Body of pancreas (tissue), 4 donors: ENCODE measurements at places on chromosomes 11 and 22.

- no peak overlapping the region for H3K27ac ChIP-seq
- no peak for DNase-seq
- peaks cover 45% of the 10 kb centered on the region for H3K4me1 ChIP-seq
- H3K27me3 ChIP-seq, result no peaks in the 10 kb centered on the region
- no peak overlapping the region for H3K4me3 ChIP-seq
Observed at GRCh38 chr11:126344141-126345080, 11.1 kb upstream of the ST3GAL4 start.

DNA sequence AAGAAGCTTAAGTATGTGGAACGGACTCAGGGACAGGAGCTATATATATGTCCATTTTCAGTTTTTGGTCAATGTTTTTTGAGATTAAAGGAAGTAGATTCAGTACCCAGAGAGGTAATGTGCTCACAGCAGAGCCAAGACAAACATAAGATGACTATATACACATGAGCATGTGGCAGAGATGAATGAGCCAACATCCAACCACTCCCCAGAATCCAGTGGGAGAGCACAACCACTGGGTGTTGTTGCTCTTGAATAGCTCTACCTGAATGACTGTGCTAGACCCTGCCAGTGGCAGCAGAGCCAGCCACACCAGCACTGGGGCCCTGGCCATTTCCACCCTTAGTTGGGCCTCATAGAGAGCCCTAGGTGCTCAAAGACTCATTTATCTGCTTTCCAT is 10.7 kb upstream of the SYTL2 start:
- H3K4me3 ChIP-seq, result no peak overlapping the region
- H3K36me3 ChIP-seq, result no peaks in the 10 kb centered on the region
- no peaks in the 10 kb centered on the region for H3K27me3 ChIP-seq

GRCh38 chr11:125842321-125842948 is 9.3 kb downstream of the PATE4 start:
- H3K36me3 ChIP-seq, result no peaks in the 10 kb centered on the region
- H3K27me3 ChIP-seq, result no peaks in the 10 kb centered on the region
- H3K27ac ChIP-seq, result no peak overlapping the region
- H3K4me3 ChIP-seq, result no peak overlapping the region
- no peak for DNase-seq
- no peaks in the 10 kb centered on the region for H3K4me1 ChIP-seq

GRCh38 chr22:42991010-42991651 is 23.8 kb downstream of the PACSIN2 start:
- H3K4me1 ChIP-seq, result peaks cover 85% of the 10 kb centered on the region
- no peak overlapping the region for H3K4me3 ChIP-seq
- no peaks in the 10 kb centered on the region for H3K27me3 ChIP-seq
- peak overlapping the region; percentile 94 for H3K27ac ChIP-seq
- no peaks in the 10 kb centered on the region for H3K36me3 ChIP-seq
- DNase-seq, result peak; percentile 69

- no peaks in the 10 kb centered on the region for H3K36me3 ChIP-seq
- H3K27me3 ChIP-seq, result no peaks in the 10 kb centered on the region
- no peak overlapping the region for H3K4me3 ChIP-seq
- no peak for DNase-seq
Observed at GRCh38 chr11:68497761-68498160, 37.2 kb downstream of the PPP6R3 start.

- no peak for DNase-seq
- H3K4me1 ChIP-seq, result no peaks in the 10 kb centered on the region
- H3K27me3 ChIP-seq, result no peaks in the 10 kb centered on the region
- no peak overlapping the region for H3K4me3 ChIP-seq
- H3K36me3 ChIP-seq, result no peaks in the 10 kb centered on the region
Observed at GRCh38 chr11:26688701-26689100, 33.2 kb downstream of the SLC5A12 start.

GRCh38 chr22:26482161-26482560 is 1.4 kb downstream of the HPS4 start:
- H3K4me3 ChIP-seq, result no peak overlapping the region
- no peaks in the 10 kb centered on the region for H3K27me3 ChIP-seq
- no peak for DNase-seq
- peaks cover 65% of the 10 kb centered on the region for H3K4me1 ChIP-seq
- H3K36me3 ChIP-seq, result no peaks in the 10 kb centered on the region
- no peak overlapping the region for H3K27ac ChIP-seq

- H3K36me3 ChIP-seq, result no peaks in the 10 kb centered on the region
- peaks cover 14% of the 10 kb centered on the region for H3K4me1 ChIP-seq
- no peaks in the 10 kb centered on the region for H3K27me3 ChIP-seq
- DNase-seq, result no peak
Observed at GRCh38 chr11:95702526-95702925, 87.1 kb downstream of the FAM76B start.

DNA sequence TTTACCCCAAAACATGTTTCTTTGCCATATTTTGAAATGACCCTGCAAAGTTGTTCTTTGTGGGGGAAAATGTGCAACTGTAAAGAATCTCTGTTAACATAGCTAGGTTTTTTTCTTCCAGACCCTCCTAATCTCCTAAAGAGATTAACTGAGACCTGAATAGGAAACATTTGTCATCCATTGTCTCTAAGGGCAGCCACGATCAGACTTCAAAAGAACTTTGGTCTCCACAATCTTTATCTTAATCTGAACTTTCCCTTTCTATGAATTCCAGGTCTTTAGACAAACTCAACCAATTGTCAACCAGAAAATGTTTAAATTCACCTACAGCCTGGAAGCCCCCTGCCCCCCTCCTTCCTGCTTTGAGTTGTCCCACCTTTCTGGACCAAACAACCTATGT is 4.6 kb upstream of the LGALS12 start:
- no peak overlapping the region for H3K4me3 ChIP-seq
- no peaks in the 10 kb centered on the region for H3K27me3 ChIP-seq
- H3K27ac ChIP-seq, result no peak overlapping the region
- no peaks in the 10 kb centered on the region for H3K36me3 ChIP-seq

DNA sequence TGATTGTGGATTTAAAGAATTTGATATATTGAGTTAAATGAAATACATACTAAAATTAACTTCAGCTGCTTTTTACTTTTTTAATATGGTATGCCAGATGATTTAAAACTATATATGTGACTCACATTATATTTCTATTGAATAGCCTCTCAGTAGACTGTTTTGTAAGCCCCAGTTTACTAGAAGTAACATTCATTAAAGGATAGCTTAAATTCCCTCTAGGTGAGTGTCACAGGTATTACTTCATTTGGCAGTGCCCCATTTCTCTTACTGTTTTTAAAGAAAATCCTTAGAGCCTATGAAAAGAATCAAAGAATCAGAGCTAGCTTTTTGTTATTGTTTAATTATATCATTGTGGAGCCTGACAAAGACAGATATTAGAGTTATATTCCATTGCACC is 48.6 kb downstream of the ZC3H12C start:
- no peak for DNase-seq
- H3K4me1 ChIP-seq, result no peaks in the 10 kb centered on the region
- no peaks in the 10 kb centered on the region for H3K36me3 ChIP-seq
- H3K4me3 ChIP-seq, result no peak overlapping the region
- H3K27ac ChIP-seq, result no peak overlapping the region

- no peaks in the 10 kb centered on the region for H3K36me3 ChIP-seq
- peak overlapping the region; percentile 42 for H3K27ac ChIP-seq
- H3K27me3 ChIP-seq, result no peaks in the 10 kb centered on the region
- H3K4me3 ChIP-seq, result no peak overlapping the region
- DNase-seq, result no peak
Observed at GRCh38 chr11:17812865-17813187, 78.2 kb downstream of the KCNC1 start.

GRCh38 chr11:8834379-8834778 is 76.6 kb upstream of the AKIP1 start:
- no peak for DNase-seq
- no peak overlapping the region for H3K27ac ChIP-seq
- no peaks in the 10 kb centered on the region for H3K36me3 ChIP-seq
- no peaks in the 10 kb centered on the region for H3K27me3 ChIP-seq
- no peak overlapping the region for H3K4me3 ChIP-seq
- peaks cover 7% of the 10 kb centered on the region for H3K4me1 ChIP-seq

DNA sequence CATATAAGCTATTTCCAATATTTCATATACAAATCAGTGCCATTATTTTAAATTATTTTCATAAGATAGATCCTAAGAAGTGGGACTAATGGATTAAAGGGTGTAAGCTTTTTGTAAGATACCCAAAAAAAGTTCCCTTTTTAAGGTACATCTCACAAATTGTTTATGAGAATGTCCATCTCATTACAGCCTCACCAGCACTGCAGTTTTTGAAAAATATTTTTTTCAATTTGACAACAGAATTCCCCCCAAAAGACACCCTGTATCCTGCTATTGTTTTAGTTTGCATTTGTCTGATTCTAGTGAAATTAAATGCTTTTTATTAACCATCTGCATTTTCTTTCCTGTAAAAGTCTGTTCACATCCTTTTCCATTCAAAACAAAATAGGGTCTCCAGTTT is 69.0 kb downstream of the TIMP3 start:
- H3K36me3 ChIP-seq, result no peaks in the 10 kb centered on the region
- no peaks in the 10 kb centered on the region for H3K4me1 ChIP-seq
- no peak overlapping the region for H3K27ac ChIP-seq
- H3K27me3 ChIP-seq, result no peaks in the 10 kb centered on the region

GRCh38 chr11:126718276-126718675 is 282.3 kb downstream of the KIRREL3 start:
- DNase-seq, result no peak
- no peaks in the 10 kb centered on the region for H3K36me3 ChIP-seq
- H3K27me3 ChIP-seq, result no peaks in the 10 kb centered on the region
- H3K4me3 ChIP-seq, result no peak overlapping the region

DNA sequence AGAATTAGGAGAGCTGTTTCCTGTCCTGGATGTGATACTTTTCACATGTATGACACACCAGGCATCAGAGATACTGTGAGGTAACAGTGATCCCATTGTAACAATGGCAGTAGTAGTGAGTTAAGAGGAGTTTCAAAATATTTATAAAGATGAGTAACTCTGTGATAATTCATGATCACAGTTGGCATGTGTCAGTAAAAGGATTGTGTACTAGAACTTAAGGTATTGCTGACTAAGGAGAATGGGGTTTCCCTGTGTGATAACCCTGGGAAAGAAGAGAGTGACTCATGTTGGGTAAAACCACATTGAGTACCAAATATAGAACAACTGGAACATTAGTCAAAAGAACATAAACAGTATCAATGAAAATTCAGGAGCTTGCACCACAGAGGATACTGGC is 22.9 kb upstream of the SLC5A1 start:
- H3K4me1 ChIP-seq, result no peaks in the 10 kb centered on the region
- H3K27me3 ChIP-seq, result no peaks in the 10 kb centered on the region
- no peaks in the 10 kb centered on the region for H3K36me3 ChIP-seq
- DNase-seq, result no peak
- no peak overlapping the region for H3K27ac ChIP-seq

DNA sequence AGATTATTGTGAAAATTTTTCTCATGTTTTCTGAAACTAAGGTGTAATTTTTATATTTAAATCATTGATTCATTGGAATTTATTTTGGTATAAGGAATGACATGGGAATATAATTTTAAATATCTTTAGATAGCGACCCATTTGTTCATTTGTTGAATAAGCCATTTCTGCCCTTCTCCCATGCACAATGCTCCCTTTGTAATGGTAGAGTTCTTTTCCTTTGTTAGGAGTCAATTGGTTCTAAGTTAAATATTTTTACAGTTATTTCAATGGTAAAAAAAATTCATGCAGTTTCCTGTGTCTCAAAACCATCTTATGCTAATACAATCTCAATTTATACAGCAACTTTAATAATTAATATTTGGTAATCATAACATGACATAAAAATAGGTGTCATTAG is 218.8 kb upstream of the C11orf87 start:
- H3K4me3 ChIP-seq, result no peak overlapping the region
- H3K36me3 ChIP-seq, result no peaks in the 10 kb centered on the region
- H3K27ac ChIP-seq, result no peak overlapping the region
- DNase-seq, result no peak
- H3K4me1 ChIP-seq, result no peaks in the 10 kb centered on the region
- H3K27me3 ChIP-seq, result no peaks in the 10 kb centered on the region

- no peak overlapping the region for H3K4me3 ChIP-seq
- H3K4me1 ChIP-seq, result no peaks in the 10 kb centered on the region
- H3K27ac ChIP-seq, result no peak overlapping the region
- no peaks in the 10 kb centered on the region for H3K27me3 ChIP-seq
Observed at GRCh38 chr11:26087120-26087935, 244.6 kb upstream of the ANO3 start.

DNA sequence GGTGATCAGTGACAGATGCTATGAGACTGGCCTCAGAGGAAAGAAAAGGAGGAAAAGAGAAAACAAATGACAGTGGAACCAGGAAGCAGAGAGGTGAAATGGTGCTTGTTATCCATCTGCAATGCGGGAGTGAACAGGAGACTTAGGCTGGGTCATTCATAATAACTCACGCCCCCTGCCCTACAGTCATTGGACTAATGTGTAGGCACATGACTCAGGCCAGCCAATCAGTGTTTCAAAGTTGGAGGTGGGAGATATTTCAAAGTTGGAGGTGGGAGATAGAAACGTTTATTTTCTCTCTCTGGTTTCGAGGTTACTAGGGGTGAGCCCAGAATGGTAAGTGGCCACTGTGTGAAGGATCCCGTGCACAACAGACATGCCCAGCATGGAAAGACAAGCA is 30.3 kb downstream of the SLC22A6 start:
- no peaks in the 10 kb centered on the region for H3K4me1 ChIP-seq
- H3K27ac ChIP-seq, result no peak overlapping the region
- DNase-seq, result no peak
- H3K4me3 ChIP-seq, result no peak overlapping the region

GRCh38 chr22:35425971-35426800 is 26.2 kb downstream of the MCM5 start:
- no peak overlapping the region for H3K4me3 ChIP-seq
- DNase-seq, result no peak
- H3K27me3 ChIP-seq, result no peaks in the 10 kb centered on the region
- no peaks in the 10 kb centered on the region for H3K36me3 ChIP-seq

DNA sequence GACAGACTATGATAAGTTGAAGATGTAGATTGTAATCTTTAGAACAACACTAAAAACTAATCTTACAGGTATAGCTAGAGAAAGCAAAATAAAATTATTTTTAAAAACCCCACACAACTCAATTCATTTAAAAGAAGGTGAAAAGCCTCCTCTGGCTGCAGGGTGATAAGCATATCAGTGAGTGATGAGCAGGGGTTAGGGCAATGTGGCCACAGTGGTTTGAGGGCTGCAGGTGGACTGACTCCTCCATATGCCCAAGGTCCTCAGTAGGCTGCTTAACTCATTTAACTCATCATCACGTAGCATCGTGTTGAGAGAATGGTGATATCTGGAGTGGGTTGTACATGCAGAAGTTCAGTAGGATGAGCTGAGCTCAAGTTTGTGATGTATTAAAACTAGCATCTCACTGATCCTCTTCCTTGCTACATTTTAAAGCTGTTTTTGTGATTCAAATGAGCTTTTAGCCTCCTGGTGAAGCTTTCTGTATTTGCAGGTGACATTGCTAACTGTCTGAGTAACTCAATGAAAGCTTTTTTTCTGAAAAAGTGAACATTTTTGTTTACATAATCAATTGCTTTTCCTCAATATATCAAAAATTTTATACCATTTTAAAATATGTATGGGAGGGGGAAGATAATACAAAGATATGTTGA is 37.0 kb upstream of the SC5D start:
- no peaks in the 10 kb centered on the region for H3K27me3 ChIP-seq
- H3K4me3 ChIP-seq, result no peak overlapping the region
- no peaks in the 10 kb centered on the region for H3K36me3 ChIP-seq
- no peak for DNase-seq
- H3K27ac ChIP-seq, result no peak overlapping the region
- H3K4me1 ChIP-seq, result no peaks in the 10 kb centered on the region
